ENCODE measurements at places on chromosomes 12 and 14.

GRCh38 chr12:94988471-94988870 lies 15.0 kb downstream of the NDUFA12 start:
- DNase-seq = no peak

GRCh38 chr12:66598079-66598478 lies 80.8 kb downstream of the GRIP1 start:
- no peak for DNase-seq

DNA sequence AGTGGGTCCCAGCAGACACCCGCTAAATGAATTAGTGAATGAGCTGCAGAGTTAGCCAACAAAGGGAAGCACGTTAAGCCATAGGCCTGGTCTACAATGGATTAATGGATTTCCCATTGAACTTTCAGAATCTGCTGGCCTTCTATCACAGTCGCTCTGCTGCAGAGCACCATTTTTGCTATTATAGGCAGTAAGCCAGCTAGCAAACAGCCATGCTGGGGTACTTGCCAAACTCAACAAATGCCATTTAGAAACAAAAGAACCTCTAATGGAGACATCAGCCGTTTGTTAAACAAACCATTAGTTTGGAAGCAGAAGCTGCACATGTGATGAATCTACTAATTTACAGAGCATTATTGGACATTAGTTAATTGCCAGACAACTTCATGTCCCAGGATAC lies 181.1 kb upstream of the STXBP6 start:
- DNase-seq = no peak

GRCh38 chr14:54936816-54937215 lies 34.2 kb upstream of the GCH1 start:
- DNase-seq = no peak

GRCh38 chr14:23621204-23621931 lies 14.8 kb upstream of the DHRS2 start:
- no peak for DNase-seq

GRCh38 chr12:91180582-91181395 lies 1.8 kb downstream of the DCN start:
- no peak for DNase-seq

DNA sequence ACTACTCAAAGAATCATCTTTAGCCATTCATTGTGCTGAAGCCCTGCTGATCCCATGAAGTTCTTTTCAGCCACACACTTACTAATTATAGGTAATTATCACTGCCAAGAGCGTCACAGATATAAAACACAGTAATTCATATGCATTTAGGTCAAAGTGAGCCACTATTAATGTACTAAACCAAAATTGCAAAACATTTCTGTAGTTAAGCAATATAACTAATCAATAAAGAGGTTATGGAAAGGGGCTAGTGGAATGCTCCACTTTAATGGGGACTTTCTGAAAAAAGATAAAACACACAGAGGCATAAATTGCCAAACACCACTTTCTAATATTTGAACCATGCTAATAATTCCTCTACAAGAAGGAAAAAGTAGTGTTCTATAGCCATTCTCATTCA lies 6.8 kb upstream of the CEP128 start:
- DNase-seq = no peak

GRCh38 chr12:53501615-53502181 lies 615 bp downstream of the TARBP2 start:
- DNase-seq = no peak

DNA sequence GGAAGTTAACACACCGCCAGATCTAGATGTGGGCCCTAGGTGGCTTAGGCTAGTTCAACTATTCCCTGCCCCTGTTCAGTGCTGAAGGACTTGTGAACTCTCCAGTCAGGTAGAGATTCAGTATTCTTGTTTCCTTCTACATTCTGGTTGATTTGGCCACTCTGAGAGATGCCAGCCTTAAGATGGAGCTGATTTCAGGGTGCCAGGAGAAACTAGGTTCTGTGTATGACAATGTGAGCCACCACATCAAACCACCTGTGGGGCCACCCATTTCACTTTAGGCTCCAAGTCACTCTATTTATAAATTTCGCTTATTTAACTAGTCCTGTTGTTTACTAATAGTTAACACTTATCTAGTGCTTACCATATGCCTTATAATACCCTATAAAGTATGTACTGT lies 26.0 kb downstream of the FRMD6 start:
- no peak for DNase-seq

DNA sequence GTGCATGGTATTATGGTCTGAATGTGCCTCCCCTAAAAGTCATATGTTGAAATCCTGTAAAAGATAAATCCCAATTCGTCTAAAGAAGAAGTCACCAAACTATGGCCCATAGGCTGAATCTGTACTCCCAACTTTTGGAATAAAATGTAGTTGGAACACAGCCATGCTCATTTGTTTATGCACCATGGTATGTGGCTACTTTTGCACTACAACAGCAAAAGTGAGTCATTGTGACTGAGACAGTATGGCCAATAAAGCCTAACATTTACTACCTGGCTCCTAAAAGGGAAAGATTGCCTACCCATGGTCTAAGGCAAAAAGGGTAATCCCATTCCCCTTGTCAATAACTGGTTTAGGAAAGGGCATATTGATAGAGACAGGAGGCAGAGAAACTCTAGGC lies 101.8 kb downstream of the LRIG3 start:
- no peak for DNase-seq

GRCh38 chr12:53495903-53496751 lies 3.1 kb downstream of the MAP3K12 start:
- no peak for DNase-seq

GRCh38 chr12:3005736-3006135 lies 46.5 kb downstream of the TEAD4 start:
- DNase-seq = no peak

- no peak for DNase-seq
Measured at GRCh38 chr14:101418601-101419000, 142.7 kb upstream of the DIO3 start.

- DNase-seq = no peak
Measured at GRCh38 chr12:90954921-90955320, at the start of gene CCER1. CCER1 (minus strand) TSS chr12:90955176; CDS start chr12:90954742, 434 bp downstream.

DNA sequence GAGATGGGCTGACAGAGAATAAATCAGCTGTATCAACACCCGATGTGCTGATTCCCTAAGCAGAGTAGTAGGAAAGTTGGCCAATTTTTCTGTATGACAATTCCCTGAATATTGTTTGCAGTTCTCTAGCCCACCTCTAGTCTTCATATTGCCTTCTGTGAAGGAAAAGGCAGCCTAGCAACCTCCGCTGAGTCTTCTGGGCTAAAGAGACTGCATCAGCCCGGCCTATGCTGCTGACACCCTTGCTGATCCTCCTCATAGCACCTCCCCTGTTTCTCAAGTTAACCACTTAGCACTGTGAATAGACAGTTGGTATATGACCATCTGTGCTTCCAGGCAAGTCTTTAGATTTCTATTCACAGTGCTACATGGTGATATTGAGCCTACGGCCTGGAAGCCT lies 161.1 kb upstream of the EGLN3 start:
- DNase-seq = no peak

DNA sequence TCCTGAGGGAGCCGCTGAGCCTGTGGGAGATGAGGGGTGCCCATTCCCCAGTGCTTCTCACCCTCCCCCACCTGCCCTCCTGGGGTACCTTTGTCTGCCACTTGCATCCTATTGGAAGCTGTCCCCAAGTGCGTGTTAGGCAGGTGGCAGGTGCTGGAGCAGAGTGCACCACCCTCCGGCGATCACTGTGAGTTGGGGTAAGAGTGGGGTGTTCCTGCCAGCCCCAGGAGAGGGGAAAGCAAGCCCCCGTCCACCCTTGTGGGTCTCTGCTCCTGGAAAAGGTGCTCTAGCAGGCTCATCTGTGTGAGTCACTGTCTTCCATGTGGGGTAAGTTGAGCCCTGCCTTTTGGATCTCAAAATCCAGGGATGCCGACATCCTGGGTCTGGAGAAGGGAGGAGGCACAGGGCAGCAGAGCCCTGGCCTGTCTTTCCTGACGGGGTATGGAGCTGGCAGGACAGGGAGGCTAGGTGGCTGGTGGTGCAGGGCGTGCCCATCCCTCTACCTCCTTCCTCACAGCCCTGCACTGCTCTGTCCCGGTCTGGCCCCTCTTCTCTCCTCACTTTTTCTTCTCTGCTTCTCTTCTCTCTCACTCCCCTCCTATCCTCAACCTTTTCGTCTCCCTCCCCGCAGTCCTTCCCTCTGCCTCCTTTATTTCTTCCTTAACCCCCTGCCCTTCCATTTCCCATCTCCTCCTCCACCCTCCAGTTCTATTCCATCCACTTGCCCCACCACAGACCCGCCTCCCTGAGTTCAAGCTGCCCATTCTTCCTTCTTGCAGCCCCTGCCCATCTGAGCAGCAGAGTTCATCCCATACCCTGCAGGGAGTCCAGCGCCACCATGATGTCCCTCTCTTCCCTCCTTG lies 20.1 kb upstream of the KRT7 start:
- no peak for DNase-seq

GRCh38 chr14:90522571-90523191 lies 125.9 kb downstream of the CALM1 start:
- no peak for DNase-seq

- DNase-seq = no peak
Measured at GRCh38 chr14:26191123-26191522, 406.7 kb downstream of the NOVA1 start.

DNA sequence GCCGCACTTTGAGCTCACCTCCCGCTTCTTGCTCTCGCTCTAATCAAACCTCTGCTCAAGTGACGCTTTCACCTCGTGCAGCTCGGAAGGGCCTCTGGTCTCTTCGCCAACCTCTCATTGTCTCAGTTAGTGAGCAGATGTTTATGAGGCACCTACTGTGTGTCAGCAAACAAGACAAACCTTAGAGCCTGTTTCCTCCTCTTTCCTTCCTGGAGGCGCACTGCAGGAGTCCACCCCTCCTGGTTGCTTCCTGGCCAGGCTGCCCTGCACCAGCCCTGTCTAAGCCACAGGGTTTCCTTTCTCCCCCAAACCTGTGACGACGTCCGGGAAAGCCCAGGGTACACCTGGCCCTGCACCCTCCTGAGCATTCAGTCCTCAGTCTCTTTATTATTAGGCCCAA lies 84.2 kb downstream of the PHETA1 start:
- DNase-seq = no peak

GRCh38 chr12:116066381-116067230 lies 210.9 kb downstream of the MED13L start:
- DNase-seq = peak; percentile 7

- DNase-seq = no peak
Measured at GRCh38 chr12:123997908-123998307, 24.9 kb downstream of the ZNF664 start.

GRCh38 chr14:70008284-70009262 lies 129.4 kb downstream of the SMOC1 start:
- DNase-seq = no peak

GRCh38 chr14:31083781-31084180 lies 57.6 kb upstream of the STRN3 start:
- no peak for DNase-seq

- no peak for DNase-seq
Measured at GRCh38 chr14:91396959-91397815, 20.4 kb downstream of the CCDC88C start.

DNA sequence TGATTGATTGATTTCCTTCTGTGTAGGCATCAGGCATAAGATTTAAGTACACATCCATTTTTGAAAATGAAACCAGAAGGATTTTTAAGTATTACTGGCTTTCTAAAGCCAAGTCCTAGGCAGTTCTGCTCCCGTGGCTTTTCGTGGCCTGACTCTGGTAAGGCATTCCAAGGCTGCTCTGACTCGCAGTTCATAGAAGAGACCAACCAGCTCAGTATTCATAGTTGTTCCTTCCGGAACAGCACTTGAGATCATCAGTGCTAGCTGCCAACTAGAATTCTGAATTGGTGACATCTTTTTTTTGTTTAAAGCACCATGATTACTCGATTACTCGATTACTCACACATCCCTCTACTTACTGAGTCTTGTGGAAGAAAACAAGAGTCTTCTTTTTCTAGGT lies 25.9 kb downstream of the SUDS3 start:
- no peak for DNase-seq

DNA sequence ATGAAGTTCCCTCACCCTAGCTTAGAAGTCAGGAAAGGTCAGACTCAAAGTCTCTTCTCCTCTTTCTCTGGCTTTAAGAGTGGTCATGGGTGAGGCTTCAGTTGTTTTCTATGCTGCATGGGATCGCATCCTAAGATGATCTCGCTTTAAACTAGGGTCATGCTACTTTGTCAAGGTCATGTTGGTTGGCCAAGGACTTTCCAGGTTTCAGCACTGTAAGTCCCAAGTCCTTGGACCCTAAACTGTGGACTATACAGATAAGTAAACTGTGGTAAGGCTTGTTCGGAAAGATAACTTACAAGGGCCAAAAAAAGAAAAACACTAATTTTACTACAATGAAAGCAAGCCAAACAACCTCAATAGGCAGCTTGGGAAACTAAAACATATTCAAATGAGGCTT lies 17.4 kb downstream of the HAL start:
- no peak for DNase-seq

- DNase-seq = no peak
Measured at GRCh38 chr12:64098709-64099354, 123.3 kb downstream of the KICS2 start.

GRCh38 chr14:94340533-94340932 lies 17.4 kb upstream of the SERPINA6 start:
- DNase-seq = no peak

DNA sequence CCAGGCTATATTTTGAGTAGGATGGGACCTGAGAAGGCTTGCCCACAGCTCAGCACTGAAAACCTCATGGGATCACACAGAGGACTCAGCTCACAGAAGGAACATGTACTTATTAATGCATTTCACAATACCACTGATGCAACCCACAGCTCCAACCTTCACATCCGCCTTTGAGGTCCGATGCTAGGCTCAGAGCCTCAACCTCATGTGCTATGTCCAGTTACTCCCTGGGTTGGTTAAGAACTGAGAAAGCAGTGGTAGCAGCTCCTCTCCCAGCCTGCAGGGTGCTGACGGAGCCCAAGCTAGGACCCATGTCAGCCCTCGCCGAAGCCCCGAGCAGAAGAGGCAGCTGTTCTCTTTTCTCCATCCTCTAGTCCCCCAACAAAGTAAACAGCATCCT lies 52.9 kb downstream of the SPTB start:
- DNase-seq = no peak

DNA sequence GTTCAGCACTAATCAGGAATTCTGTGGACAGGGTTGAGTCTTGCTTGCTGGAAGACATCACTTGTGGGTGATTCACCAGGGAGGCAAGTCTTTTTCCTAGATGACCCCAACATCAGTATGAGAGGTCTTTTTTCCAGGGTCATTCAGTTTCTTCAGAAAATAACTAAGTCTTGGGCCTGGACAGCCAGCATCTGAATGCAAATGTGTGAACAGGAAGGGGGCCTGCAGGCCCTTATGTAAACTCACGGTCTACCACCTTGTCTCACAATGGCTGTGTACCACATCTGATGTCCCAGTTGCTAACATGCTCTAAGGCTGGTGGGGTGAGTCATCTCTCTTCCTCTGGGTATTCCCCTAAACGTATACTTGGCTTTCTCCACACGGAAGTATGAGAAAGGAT lies 79.2 kb downstream of the HECTD4 start:
- peak; percentile 17 for DNase-seq

GRCh38 chr14:59463787-59464485 lies 1.2 kb downstream of the GPR135 start:
- no peak for DNase-seq

GRCh38 chr12:92216092-92216491 lies 70.4 kb upstream of the BTG1 start:
- no peak for DNase-seq

GRCh38 chr14:39232554-39233415 lies 930 bp upstream of the MIA2 start:
- DNase-seq = no peak

Data from activated T-helper 1 cell treated with anti-CD3 and anti-CD28 coated beads, Interleukin-2, amount 50 U/mL, for 16 hours (primary cell).